ENCODE measurements at places on chromosomes 3 and 15.

DNA sequence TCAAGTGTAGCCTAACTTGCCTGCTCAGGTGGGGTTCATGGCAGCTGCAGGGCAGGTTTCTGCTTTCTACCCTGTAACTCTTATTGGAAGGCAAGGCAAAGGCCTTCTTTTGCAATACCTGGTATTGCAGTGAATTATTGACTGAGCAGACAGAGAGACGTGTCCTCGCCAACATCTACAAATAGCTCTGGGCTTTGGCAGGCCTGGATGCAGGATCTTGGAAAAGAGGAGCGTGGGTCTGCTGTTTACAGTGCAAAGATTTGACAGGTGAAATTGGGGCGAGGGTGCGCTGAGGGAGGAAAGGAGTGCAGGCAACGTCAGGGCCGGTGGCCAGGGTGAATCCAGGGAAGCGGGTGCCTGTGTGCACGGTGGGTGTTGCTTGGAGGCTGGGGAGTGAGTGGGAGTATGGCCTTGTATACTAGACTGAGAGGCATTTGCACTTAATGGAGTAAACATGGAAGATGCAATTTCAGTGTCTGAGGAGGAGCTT lies 44.5 kb downstream of the ST6GAL1 start:
- H3K27ac ChIP-seq, result peak overlapping the region; percentile 98
- H3K27me3 ChIP-seq, result peaks cover 2% of the 10 kb centered on the region
- no peak for DNase-seq
- H3K4me1 ChIP-seq, result peaks cover 54% of the 10 kb centered on the region
- H3K4me3 ChIP-seq, result peak overlapping the region; percentile 5
- H3K36me3 ChIP-seq, result peaks cover 71% of the 10 kb centered on the region

- H3K4me3 ChIP-seq, result no peak overlapping the region
- H3K36me3 ChIP-seq, result peaks cover 29% of the 10 kb centered on the region
- peak; percentile 91 for DNase-seq
Observed at GRCh38 chr15:29103824-29104565, 165.6 kb downstream of the NSMCE3 start.

- H3K27ac ChIP-seq, result no peak overlapping the region
- H3K36me3 ChIP-seq, result no peaks in the 10 kb centered on the region
- H3K27me3 ChIP-seq, result peaks cover 9% of the 10 kb centered on the region
- no peak for DNase-seq
- no peak overlapping the region for H3K4me3 ChIP-seq
Observed at GRCh38 chr3:10226293-10226692, 22.0 kb upstream of the TATDN2 start.

DNA sequence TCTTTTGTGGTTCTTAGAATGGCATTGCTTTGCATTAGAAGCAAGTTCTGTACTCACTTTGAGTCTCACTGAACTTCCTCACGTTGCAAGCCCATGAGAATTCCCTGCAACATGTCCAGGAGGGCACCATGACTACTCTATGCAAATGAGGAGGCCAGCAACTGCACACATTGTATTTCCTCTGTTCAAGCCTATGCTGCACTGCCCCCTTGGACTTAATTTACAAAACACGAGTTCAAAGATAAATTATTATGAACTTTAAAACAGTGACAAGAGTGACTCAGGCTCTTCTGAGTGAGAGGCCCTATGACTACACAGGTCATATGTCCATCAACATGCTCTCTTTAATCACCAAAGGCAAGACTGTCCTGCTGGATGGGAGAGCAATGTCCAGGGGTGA lies 484.2 kb upstream of the ATP11B start:
- H3K4me1 ChIP-seq, result peaks cover 33% of the 10 kb centered on the region
- no peak overlapping the region for H3K4me3 ChIP-seq

GRCh38 chr15:31471731-31472430 lies 145.2 kb downstream of the KLF13 start:
- peaks cover 31% of the 10 kb centered on the region for H3K4me1 ChIP-seq
- no peaks in the 10 kb centered on the region for H3K36me3 ChIP-seq
- H3K27me3 ChIP-seq, result peaks cover 7% of the 10 kb centered on the region
- no peak for DNase-seq

- no peak overlapping the region for H3K4me3 ChIP-seq
- no peak for DNase-seq
- peaks cover 12% of the 10 kb centered on the region for H3K36me3 ChIP-seq
- H3K27ac ChIP-seq, result no peak overlapping the region
- no peaks in the 10 kb centered on the region for H3K27me3 ChIP-seq
Observed at GRCh38 chr3:131217296-131217741, 164.3 kb upstream of the NUDT16 start.

DNA sequence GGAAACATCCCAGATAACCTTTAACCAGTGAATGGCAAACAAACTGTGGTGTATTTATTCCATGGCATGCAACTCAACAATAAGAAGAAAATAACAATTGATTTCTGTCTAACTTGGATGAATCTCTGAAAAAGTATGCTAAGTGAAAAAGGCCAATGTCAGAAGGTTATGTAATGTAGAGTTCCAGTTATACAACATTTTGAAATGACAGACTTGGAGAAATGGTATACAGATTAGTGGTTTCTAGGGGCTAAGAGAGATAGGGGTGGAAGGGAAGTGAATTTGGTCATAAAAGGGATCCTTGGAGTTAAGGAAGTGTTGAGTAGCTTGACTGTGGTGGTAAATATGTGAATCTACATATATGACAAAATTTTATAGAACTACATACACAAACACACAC lies 269.4 kb upstream of the SUCLG2 start:
- peaks cover 4% of the 10 kb centered on the region for H3K27me3 ChIP-seq
- H3K27ac ChIP-seq, result no peak overlapping the region
- DNase-seq, result no peak
- no peak overlapping the region for H3K4me3 ChIP-seq
- H3K4me1 ChIP-seq, result no peaks in the 10 kb centered on the region

DNA sequence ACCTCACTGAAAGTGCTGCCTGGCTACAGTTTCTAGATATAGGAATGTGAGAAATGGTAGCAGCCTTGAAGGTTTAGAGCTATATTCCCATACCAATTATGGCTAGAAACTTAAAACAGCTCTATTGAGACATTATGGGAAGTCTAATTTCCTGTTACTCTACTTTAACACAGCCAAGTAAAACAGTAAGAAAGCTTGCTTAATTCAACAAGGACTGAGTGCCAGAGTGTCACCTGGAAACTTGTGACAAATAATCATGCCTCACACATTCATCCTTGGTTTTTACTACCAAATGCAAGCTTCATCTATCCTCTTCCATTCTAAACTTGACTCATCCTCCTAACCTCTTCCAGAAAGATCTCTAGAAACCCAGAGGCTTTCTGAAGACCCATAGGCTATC lies 41.7 kb downstream of the UBE3A start:
- peak overlapping the region; percentile 2 for H3K27ac ChIP-seq
- H3K36me3 ChIP-seq, result peaks cover 61% of the 10 kb centered on the region
- peaks cover 12% of the 10 kb centered on the region for H3K4me1 ChIP-seq
- H3K27me3 ChIP-seq, result no peaks in the 10 kb centered on the region
- no peak overlapping the region for H3K4me3 ChIP-seq
- no peak for DNase-seq

DNA sequence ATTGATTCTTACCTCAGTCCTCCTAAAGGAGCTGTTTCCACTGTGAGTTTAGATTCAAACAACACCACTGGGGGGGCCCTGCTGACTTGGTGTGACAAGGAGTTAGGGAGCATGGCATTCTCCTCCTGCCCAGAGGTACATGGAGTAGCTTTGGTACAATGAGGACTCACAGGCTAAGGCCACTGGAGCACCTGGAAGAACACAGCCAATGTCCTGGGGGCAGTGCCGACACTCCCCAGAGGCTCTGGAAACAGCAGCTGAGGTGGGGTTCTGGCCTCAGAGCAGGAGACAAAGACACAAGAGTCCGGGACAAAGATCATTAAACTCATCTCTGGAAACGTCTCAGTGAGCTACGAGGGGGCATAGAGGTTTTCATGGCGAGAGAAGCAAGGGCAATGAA lies 69.7 kb upstream of the POMGNT2 start:
- peaks cover 16% of the 10 kb centered on the region for H3K4me1 ChIP-seq
- no peaks in the 10 kb centered on the region for H3K36me3 ChIP-seq
- DNase-seq, result no peak
- H3K4me3 ChIP-seq, result no peak overlapping the region
- H3K27ac ChIP-seq, result no peak overlapping the region
- H3K27me3 ChIP-seq, result peaks cover 10% of the 10 kb centered on the region

- DNase-seq, result no peak
- no peak overlapping the region for H3K4me3 ChIP-seq
- H3K27me3 ChIP-seq, result peaks cover 5% of the 10 kb centered on the region
- no peaks in the 10 kb centered on the region for H3K36me3 ChIP-seq
- peaks cover 27% of the 10 kb centered on the region for H3K4me1 ChIP-seq
- no peak overlapping the region for H3K27ac ChIP-seq
Observed at GRCh38 chr15:47988564-47988963, 132.2 kb upstream of the SLC24A5 start.

- no peaks in the 10 kb centered on the region for H3K36me3 ChIP-seq
- no peak overlapping the region for H3K27ac ChIP-seq
- no peak for DNase-seq
- no peak overlapping the region for H3K4me3 ChIP-seq
- H3K27me3 ChIP-seq, result peaks cover 53% of the 10 kb centered on the region
- H3K4me1 ChIP-seq, result peaks cover 35% of the 10 kb centered on the region
Observed at GRCh38 chr3:193815246-193816027, 222.4 kb downstream of the OPA1 start.

DNA sequence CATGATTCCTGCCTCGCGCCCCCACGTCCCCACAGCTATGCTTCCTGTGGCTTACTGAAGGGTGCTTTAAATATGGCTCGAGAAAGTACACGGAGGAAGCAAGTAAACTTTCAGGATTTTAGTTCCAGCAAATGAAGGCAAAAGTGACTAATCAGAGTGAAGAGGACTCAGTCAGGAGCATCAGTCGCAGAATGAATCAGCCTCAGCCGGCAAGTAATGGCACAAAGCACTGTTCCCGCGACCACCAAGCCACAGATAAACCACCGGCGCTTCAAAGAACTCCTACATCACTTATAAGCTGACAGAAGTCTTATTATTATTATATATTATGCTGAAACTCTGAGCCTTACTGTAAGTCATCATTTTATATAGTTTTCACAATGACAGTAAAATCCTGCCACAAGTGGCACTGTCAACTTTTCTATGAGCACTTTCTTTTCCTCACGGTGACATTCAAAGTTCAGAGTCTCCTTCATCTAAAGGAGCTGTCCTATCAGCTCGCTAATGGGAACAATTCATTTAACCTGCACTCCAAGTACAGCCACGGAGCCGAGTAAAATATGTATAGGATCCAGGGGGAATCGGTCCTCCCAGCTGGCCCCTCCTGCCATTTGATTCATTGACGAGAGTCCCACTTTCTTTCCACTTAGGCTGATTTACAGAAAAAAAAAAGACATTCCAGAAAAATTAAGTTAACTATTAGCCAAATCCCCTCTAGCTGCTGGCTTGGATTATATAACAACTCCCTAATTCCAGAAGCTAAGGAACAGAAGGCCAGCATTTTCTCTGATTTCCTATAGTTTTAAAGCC lies 217.0 kb upstream of the ICE2 start:
- DNase-seq, result no peak
- no peaks in the 10 kb centered on the region for H3K36me3 ChIP-seq
- peak overlapping the region; percentile 55 for H3K27ac ChIP-seq
- peaks cover 6% of the 10 kb centered on the region for H3K27me3 ChIP-seq

- H3K36me3 ChIP-seq, result no peaks in the 10 kb centered on the region
- no peak overlapping the region for H3K4me3 ChIP-seq
- DNase-seq, result no peak
- peaks cover 28% of the 10 kb centered on the region for H3K4me1 ChIP-seq
Observed at GRCh38 chr3:107263269-107264021, 113.8 kb upstream of the CCDC54 start.
